ENCODE measurements at places on chromosomes 4 and X.

GRCh38 chrX:136816975-136817374, 36.2 kb upstream of the ARHGEF6 start:
- DNase-seq = no peak

GRCh38 chr4:6316461-6317003, 46.9 kb downstream of the WFS1 start:
- DNase-seq = no peak

- no peak for DNase-seq
These were observed 1562.9 kb upstream of the TENM3 start for GRCh38 chr4:180680305-180680704.

DNA sequence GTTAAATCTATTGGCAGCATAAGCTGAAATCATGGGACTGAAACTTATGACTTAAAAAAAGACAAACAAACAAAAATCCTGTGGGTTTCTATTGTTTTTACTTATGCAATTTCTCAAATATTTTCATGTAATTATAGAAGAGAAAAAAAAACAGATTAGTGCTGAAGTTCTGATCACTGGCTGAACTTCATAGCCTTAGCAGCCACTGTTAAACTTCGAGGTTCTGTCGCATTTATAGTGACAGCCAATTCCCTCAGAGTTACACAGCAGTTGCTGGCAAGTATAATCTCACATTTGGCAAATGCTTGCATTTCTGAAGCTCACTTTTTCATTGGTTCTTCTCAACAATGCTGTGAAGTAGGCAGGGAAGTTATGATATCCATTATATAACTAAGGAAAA, 748.9 kb upstream of the MAGEB2 start:
- DNase-seq = no peak

GRCh38 chr4:155134136-155134535, 74.3 kb upstream of the NPY2R start:
- no peak for DNase-seq

DNA sequence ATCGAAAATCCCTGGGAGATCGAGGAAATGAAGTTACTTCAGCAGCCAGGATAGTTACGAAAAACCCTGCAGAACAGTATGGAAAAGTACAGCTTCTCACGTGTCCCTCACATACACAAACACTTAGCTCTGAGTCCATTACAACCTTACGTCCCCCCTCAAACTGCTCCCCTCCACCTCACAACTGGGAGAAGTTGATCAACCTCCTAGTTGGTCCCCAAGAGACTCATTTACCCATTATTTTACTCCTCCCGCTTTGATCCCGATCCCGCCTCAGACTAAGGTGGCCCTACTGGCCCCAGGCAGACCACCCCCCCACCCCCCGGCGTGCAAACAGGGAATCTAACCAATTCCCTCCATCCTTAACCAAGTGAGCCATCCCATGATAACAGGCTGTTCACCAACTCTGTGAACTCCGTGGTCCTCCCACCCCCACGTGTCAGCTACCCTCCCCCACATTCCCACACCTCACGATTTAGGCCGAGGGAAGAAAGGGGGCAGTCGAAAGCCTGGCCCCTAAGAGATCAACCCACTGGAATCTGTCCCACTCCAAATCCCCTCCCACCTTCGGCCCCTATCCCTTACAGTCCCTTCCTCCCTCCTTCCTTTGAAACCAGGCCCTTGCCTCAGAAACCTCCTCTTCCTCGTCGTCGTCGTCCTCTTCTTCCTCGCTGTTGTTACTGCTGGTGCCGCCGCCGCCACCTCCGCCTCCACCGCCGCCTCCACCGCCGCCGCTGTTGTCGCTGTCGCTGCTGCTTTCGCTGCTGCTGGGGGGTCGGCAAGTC, 755 bp downstream of the ANKRD17 start:
- no peak for DNase-seq

GRCh38 chr4:31968842-31969241, 1248.7 kb downstream of the PCDH7 start:
- DNase-seq = no peak

- no peak for DNase-seq
These were observed 35.6 kb downstream of the ARSJ start for GRCh38 chr4:113943863-113944262.

DNA sequence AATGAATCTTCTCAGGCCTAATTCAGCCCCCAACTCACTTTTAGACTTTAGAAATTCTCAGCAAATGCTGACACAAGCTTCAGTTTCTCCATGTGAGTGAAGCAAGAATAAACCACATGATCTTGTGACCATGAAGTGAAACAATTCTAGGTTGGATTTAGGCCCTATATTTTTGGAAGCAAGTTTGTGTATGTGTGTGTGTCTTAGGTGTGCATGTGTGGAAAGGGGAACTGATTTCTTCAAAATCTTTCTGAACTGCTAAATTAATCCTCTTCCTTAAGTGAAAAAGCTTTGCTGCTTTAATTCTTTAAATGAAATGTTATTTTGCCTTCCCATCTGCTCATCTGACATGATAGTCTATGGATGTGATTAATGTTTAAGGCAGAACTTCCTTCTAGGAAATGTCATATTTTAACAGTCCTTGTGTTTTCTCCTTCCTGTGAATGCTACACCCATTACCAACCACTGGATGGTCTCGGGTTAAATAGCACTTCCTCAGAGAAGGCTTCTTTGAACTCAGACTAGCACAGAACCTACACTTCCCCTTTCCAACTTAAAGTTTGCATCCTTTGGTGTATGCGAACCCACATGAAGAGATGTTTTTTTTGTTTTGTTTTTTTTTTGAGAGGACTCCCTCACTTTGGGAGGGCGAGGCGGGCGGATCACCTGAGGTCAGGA, 1.2 kb upstream of the TMEM144 start:
- no peak for DNase-seq

DNA sequence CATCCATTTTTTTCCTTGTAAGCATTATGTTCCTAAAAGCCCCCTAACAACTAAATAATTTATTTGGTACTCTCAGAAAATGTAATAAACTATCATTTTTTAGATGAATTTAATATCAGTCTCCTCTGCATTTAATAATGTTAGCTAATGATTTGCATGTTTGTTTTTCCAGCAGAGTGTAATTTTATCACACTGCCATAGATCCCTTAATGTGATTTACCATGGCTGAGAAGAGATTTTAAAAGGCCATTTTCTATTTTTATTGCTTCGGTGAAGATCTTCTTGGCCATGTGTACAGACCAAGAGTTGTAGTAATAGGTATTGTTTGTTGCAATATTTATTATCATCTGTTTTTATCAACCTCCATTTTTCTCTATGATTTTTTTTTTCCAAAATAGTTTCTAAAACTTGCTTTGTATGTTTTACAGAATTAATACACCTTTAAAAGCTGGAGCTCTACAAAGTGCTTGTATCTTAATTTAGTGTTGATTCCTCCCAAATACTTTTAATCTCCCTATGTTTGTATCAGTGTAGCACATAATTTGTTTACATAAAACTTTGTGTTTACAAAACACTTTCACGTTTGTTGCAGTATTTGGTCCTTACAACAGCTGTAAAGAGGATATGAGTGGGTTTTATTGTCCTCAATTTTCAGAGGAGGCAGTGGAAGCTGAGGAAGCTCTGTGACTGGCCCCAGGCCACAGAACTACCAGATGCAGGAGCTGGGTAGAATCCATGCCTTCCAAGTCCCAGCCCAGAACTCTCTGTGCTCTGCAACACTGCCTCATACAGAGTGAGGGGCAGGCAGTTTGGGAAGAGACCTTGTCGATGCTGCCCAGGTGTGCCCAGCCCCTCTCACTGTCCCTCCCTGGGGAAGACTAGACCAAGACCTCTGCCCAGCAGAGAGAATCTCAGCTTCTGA, 58.1 kb downstream of the FAM114A1 start:
- no peak for DNase-seq

Data from mesenteric fat pad (tissue), 1 donor.